ENCODE measurements at places on chromosomes 16 and 17.

DNA sequence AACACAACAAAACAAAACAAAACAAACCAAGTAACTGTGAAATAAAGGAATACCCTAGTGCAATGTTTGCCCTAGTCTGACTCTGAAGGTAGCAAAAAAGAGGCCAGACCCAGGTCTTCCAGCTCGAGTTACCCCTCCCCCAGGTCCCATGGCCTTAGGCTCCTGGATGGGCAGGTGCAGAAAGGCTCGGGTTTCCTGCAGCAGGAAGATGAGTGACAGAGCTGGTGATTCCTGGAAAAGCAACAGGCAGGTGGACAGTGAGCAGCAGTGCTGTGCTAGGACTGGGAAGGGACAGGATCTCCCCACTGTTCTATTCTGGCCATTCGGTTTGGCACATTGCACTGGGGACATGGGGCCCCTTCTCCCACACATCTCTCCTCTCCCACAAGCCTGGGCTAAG, 42.9 kb upstream of the MRTFB start:
- no peak for DNase-seq

- DNase-seq = no peak
Observed at GRCh38 chr17:79573196-79573896, 37.5 kb downstream of the RBFOX3 start.

DNA sequence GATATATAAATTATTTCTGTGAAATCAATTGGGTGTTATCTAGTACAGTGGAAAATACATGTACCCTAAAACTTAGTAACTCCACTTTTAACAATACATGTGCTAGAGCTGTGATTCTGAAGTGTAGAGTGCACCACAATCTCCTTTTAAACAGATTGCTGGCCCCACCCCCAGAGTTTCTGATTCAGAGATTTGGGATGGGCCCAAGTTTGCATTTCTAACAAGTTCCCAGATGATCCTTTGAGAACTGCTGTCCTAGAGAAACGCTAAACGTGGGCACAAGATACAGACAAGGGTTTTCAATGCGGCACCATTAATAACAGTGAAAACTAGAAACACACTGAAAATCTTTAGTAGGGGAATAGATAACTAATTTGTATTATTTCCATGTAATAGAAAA, 49.2 kb downstream of the NXPH3 start:
- no peak for DNase-seq

DNA sequence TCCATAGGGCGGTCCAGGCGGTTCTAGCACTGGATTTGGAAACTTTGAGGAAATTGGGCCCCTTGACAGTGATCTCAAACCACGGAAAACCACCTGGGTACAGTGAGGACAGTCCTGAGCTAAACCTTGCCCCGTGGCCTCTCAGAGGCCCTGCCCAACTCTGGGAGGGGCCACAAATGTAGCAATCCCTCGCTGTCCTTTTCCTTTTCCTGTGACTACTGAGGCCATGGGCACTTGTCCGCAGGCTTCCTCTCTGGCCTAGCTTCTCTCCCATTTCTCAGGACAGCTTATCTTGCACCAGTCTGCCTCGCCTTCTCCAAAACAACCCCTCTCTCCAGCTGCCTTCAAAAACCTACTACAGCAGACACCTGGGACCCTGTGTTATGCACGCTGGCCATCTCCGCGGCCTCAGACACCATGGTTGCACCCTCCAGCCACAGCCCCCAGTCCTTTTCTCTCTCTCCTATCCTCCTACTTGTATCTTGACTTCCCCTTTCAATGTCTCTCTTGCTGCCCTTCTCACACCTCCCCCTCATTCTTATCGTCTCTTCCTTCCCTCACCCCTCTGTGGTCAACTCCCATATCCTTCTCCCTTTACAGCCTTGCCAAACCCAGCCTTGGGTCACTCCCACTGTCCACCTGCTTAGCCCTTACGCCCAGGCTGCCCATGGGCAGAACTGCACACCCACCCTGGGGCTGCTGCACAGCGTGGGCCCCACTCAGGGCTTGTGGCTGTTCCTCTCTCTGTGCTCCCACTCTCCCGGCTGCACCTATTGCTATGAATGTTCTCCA, 7.6 kb downstream of the SCPEP1 start:
- DNase-seq = no peak

GRCh38 chr17:64273006-64273405, 9.9 kb upstream of the TEX2 start:
- no peak for DNase-seq

- DNase-seq = no peak
Observed at GRCh38 chr17:15263206-15263579, 1.9 kb downstream of the PMP22 start.

DNA sequence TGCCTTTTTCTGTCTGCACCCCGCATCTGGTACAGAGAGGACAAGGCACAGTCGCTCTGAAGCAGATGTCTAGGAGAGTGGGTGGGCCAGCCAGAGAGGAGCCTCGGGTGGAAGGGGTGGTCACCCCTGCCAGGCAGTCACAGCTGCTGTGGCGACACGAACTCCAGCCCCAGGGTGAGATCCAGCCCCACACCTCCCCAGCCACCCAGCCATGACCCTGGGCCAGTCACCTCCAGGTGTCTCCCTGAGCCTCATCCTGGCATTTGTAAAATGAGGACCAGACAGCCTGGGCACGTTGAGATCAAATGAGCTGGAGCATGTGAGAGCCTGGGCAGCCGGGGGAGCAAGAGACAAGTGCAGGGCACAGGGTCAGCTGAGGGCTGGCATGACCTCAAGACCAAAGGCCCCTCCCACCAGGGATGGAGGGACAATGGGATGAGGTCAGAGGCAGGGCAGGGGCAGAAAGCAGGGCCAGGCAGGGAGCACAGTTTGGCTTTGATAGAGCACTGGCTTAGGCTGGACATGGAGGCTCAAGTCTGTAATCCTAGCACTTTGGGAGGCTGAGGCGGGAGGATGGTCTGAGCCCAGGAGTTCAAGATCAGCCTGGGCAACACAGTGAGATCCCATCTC, 7.7 kb downstream of the ADAM11 start:
- DNase-seq = no peak

DNA sequence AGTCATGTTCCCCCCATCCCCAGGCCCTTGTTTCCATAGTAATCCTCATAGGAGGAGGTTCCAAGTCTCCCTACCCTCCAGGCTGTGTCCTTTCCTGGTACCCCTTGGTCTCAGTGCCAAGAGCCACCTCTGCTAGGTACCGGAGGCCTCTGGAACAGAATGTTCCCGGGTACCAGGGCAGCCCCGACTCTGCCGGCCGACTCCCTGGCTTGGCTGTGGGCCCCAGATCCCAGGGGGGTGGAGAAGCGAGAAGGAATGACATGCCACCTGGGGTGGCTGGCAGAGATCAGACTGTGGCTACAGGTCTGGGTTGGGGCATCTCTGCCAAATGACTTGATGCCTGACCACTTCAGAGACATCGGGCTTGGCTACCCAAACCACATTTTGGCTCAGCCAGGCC, 3.6 kb downstream of the STAC2 start:
- DNase-seq = no peak

DNA sequence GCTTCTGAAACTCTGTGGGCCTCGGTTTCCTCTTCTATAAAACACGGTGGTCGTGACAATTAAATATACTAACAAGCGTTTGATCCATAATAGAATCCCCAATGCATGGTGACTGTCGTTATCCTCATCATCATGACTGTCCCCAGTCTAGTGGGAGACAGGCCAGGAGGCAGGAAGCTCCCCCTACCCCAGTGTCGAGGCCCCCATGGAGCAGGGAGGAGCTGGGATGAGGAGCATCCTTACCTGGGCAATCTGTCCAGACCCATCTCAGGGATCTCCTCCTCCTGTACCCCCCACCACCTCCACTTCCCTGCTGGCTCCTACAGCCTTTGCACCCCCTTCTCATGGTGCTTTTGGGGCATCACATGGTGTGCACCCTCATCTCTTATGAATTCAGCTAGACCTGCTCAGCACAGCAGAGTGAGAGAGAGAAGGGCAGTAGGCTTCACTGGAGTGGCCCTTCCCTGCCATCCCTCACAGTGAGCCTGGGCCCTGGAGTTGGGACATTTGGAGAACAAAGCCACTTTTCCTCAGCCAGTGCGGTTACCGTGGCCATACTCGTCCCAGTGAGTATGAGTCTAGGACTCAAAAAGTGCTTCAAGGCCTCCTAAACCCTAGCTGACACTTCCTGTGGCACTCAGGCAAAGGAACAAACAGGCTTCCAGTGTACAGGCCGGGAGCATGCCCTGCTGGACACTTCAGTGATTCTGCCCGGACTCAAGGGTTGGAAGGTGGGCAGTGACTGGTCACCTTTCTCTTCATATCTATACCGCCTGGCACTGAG, 148.6 kb downstream of the CLEC16A start:
- no peak for DNase-seq

DNA sequence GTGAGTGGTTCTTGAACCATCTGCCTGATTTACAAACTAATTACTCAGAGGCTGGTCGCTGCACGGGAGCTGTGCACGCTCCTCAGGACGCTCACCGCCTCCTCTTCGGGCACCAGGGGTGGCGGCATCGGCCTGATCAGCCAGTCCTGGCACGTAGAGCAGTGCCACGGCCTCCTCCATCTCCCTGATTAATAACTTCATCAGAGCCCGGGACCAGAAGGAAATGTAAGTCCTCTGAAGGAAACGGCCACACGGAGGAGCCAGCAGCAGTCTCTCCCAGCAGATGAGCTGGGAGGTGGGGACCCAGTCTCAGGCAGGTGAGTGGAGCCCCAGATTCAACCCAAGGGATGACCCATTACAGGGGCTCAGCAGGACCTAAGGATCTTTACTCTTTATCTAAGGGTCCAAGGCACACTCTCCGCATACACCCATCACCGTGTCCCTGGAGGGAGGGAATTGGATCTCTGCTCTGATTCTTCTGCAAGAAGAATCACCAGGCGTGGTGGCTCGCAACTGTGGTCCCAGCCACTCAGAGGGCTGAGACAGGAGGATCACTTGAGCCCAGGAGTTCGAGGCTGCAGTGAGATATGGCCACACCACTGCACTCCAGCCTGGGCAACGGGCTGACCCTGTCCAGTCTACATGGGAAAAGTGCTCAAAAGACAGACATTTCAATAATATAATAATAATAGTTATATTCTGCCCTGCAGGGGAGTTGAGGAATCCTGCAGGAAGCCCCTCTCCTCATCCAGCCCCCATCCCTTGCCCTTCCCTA, 366.5 kb downstream of the SEC14L1 start:
- DNase-seq = no peak

GRCh38 chr17:41967141-41967920, 736 bp downstream of the CNP start:
- DNase-seq = no peak

- DNase-seq = no peak
Observed at GRCh38 chr17:80937462-80938381, 53.9 kb upstream of the CHMP6 start.

DNA sequence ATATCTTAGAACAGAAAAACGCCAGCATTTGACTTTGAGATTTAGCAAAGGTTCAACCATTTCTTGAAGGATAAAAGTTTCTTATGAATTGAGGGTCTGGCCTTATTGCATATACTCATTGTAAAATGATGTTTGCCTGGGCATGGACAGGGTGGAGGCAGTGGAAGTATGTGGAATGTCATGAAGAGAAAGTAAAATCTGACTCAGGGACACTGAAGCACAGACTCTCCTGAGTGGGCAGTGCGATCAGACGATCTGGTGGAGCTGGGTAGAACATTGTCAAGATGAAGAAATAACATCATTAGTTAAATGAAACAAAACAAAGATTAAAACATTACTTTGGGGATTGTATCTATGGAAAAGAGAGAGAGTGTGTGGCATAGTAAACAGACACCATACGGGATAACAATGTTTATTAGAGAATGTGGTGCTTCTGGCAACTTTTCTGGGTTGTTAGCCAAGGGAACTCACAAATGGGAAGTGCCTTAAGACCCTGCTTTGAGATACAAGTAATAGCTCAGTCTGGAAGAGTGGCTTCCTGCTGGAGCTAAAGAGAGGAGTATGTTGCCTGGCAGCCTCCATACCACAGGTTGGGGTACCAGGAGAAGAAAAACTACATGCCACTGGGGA, 4.4 kb downstream of the MAP3K3 start:
- no peak for DNase-seq

DNA sequence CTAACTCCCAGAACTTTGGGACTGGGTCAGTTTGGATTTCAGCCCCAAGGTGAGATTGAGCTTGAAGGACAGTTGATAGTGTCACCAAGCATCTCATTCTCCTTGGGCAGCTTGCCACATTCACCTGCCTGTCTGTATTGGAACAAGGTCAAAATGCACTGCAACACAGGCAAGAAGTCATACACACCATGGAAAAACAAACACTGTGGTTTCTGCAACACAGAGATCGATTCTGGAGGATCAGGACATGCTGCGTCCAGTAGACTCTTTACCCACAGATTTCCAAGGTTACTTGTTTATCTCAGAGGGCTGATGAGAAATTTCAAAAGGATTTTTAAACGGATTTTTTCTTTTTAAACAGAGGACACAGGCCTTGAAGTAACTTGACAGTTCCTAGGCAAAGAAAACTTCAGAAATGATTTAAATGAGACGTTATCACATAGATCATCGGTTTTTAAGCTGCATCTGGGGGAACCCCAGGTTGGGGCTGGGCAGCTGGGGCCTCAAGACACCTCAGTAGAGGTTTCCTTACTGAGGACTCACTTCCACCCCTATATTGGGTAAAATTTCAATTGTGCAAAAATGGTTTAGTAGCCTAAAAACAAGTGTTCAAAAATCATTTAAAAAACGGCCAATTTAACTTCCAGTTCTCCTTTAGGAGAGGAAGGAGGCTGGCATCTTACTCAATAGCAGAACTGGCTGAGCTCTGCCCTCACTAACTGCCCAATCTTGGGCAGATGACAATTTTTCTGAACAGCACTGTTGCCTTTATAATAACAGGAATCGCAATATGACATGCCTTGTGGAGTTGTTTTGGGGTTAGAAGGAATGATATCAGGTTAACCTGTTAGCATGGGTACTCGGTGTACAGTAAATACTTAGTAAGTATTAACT, 299.3 kb downstream of the XYLT1 start:
- DNase-seq = no peak

DNA sequence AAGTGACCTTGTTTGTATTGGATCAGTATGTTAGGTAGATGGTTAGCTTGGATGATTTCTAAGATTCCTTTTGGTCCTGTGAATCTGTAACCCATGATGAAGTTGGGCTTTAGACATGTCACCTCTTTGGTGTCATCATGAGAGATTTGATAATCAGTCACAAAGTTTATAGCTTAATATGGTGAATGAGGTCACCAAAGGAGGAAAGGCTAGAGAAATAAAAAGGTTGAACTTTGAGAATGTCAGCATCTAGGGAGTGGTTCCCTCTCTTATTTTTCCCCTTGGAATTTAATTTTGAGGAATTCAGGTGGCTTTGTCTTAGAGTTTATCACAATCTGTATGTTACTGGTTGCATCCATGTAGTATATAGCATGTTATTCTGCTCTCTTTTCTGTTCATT, 45.3 kb downstream of the NLK start:
- DNase-seq = no peak

- no peak for DNase-seq
Observed at GRCh38 chr17:78329263-78330059, 30.4 kb downstream of the SOCS3 start.

DNA sequence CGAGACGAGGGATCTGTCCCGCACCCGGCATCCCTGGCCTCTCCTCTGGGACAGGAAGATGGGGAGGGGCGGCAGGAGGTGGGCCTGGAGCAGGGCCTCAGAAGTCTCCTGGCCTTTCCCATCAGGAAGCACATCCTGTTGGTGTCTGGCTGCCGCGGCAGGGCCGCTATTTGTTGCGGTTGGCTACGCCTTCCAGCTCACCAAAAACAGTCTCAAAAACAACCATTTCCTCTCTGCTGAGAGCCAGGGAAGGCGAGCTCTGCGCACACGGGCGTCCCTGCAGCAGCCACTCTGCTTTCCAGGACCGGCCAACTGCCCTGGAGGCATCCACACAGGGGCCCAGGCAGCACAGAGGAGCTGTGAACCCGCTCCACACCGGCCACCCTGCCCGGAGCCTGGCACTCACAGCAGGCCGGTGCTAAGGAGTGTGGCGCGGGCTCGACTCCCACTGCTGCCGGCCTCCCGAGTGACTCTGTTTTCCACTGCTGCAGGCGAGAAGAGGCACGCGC, at the start of gene TMEM204:
TSS of gene TMEM204 (plus strand) at position 224 of the 509 bp plus-strand sequence. CDS start 610 bp downstream, outside the sequence.
- DNase-seq = no peak
